ENCODE measurements at places on chromosomes 13 and 19.

- DNase-seq: no peak
Measured at GRCh38 chr13:51801631-51802099, 2.3 kb downstream of the DHRS12 start.

GRCh38 chr19:11418549-11419506 lies at the start of gene RGL3:
RGL3 (minus strand) TSS chr19:11419314; CDS start chr19:11419278, 36 bp downstream.
- no peak for DNase-seq

- no peak for DNase-seq
Measured at GRCh38 chr13:92403606-92404005, 823.0 kb upstream of the GPC6 start.

DNA sequence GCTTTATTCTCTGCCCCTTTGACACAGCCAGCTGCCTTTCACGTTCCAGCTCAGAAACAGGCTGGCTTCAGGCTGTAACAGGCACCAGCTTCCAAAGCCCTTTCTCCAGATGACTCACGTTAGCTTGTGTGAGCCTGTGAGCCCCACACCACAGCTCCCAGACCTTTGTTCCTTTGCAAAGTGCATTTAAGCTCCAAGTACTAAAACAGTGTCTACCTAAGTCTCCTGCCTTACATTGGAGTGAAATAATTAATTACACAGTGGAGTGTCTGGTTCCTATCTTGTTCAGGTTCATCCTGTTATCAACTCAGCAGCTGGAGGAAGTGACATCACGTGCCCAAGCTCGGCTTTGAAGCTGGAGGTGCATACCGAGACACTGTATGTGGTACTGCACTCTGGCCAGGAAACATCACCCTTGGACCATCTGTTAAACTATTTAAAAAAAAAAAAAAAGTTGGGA lies 475.8 kb downstream of the FOXO1 start:
- DNase-seq: peak; percentile 81

- DNase-seq: no peak
Measured at GRCh38 chr13:110485604-110486003, 75.9 kb downstream of the RAB20 start.

DNA sequence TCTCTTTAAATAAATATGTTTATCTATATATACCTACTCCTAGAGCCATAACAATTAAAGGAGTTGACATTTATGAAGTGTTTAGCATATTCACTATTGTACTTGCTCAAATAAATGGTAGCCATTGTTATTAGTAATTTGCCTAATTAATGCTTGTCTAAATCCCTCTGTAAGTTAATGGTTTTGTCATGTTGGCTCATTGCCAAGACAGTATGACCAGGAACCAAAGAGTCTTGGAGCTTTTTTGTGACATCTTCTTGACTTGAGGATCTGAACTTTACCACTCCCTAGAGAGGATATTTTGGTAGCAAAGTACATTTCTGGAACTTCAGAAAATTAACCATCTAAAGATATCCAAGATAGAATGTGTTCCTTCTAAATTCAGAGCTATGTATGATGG lies 15.5 kb downstream of the FRY start:
- DNase-seq: no peak

- DNase-seq: no peak
Measured at GRCh38 chr13:26626271-26626670, 68.8 kb downstream of the WASF3 start.

DNA sequence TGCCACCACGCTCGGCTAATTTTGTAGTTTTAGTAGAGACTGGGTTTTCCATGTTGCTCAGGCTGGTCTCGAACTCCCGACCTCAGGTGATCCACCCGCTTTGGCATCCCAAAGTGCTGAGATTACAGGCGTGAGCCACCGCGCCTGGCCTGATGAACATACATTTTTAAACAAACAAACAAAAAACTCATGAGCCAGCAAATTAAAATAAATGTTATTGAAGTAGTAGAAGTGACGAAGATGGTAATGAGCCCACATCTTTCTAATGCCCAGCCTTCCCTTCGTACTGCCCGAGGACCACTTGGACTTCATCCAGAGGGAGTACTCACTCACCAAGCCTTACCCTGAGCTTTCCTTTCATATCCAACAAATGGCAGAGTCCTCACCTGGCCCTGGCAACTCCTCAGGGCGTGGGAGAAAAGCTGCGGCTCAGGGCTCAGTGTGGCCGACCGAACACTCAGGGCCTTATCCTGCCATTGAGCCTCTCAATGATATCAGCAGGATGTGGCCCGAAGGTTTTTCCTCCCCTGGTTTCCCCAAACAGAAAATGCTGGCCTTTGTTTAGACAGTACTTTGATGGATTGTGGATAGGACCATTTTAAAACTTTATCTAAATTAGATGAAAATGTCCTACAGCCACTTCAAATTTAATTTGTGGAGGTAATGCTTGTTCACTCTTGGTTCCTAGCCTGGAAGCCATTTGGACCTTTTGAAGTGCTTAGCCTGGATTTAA lies 22.8 kb upstream of the ABCC4 start:
- no peak for DNase-seq

- DNase-seq: no peak
Measured at GRCh38 chr19:18601875-18602274, 4.7 kb downstream of the CRLF1 start.

- no peak for DNase-seq
Measured at GRCh38 chr13:69641773-69642172, 465.9 kb upstream of the ATXN8OS start.

DNA sequence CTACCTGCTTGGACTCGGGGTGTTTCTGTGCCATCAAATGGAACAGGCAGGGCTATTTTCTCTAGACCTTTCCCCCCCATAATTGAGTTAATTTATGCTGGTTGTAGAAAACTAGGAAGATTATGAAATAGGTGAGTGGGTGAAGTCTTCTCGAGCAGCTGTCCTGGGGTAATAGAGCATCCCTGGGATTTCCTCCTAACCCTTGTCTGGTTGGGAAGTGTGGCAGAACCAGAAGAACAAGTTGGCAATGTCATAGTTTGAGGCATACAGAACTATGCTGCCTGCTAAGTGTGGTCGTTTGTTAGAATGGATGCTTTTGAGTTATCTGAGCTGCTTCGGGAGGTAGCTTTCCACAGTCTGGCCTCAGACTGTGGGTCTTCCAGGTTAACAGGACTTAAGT lies 3.7 kb downstream of the GATAD2A start:
- no peak for DNase-seq

DNA sequence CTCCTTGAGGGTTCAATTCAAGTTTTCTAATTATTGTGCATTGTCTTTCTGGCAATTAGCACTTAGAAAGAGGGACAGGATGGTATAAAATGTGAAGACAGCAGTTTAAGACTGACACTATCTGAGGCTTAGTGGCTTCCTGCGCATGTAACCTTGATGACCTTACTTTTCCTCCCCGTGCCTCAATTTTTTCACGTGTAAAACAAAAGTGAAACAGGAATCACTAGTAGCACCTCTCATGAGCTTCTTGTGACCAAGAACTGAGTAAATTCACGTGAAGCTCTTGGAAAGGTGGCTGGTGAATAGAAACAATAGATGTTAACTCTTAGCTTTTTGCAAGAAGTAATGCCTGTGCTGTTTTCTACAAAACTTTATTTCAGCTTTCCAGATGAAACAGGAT lies 233.9 kb downstream of the LMO7 start:
- peak; percentile 59 for DNase-seq

DNA sequence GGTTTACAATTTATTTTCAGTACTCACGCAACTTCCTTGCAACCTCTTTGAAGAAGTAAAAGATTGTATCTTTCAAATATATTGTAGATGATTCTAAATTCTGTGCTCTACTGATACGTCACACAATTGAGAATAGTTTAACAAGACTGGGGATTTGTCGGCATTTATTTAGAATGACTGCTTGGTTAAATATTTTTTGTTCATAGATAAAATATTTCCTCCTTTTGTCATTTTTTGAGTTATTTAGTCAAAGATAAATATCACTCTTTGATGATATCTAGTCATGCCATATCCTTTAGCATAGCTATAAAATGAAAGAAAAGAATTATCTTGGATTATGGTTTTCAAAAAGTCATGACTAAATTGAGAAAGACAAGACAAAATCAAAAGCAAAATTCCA lies 2747.8 kb downstream of the PCDH9 start:
- no peak for DNase-seq

- no peak for DNase-seq
Measured at GRCh38 chr13:25752957-25753551, 298.8 kb downstream of the SHISA2 start.

DNA sequence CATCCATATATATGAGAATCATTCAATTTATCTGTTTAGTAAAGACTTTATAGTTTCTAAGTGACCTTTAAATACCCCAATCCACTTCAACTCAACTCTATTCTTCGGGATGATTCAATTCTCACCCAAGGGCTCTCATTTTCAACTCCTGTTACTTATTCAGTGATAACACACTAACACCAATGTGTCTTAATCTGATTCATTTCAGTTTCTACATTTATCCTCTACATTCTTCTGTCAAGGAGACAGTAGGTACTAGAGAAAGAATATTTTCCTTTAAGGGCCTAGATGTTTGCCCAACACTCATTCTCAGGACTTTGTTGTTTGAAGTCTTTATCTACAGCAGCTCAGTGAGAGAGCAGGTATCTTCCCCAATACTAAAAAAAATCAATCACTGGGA lies 7.1 kb downstream of the ARGLU1 start:
- DNase-seq: no peak

GRCh38 chr13:70388935-70389334 lies 280.7 kb upstream of the KLHL1 start:
- no peak for DNase-seq

- DNase-seq: no peak
Measured at GRCh38 chr19:28631961-28632360, 581.0 kb downstream of the UQCRFS1 start.

GRCh38 chr19:31054430-31054829 lies 294.8 kb downstream of the TSHZ3 start:
- DNase-seq: peak; percentile 41

- DNase-seq: no peak
Measured at GRCh38 chr19:51096473-51097165, 11.6 kb downstream of the CTU1 start.

GRCh38 chr13:53782488-53782961 lies 753.9 kb downstream of the OLFM4 start:
- DNase-seq: peak; percentile 9

DNA sequence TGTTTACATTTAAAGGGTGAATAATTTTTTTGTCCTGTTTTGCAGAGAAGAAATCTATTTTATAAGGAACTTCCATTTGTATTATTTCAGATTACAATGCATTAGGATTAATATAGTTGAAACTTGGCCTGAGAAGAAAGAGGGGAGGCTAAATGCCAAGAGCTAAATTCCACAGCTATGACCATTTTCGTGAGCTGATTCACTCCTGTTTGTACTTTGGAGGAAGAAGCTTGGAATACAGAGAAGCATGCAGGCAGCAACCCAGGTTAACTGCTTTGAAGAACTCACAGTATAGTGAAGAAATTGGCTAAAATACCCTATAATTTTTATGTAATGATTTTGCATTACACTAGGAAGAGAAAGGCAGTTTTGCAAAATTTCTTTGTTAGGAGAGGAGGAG lies 309.4 kb upstream of the KLF12 start:
- no peak for DNase-seq

DNA sequence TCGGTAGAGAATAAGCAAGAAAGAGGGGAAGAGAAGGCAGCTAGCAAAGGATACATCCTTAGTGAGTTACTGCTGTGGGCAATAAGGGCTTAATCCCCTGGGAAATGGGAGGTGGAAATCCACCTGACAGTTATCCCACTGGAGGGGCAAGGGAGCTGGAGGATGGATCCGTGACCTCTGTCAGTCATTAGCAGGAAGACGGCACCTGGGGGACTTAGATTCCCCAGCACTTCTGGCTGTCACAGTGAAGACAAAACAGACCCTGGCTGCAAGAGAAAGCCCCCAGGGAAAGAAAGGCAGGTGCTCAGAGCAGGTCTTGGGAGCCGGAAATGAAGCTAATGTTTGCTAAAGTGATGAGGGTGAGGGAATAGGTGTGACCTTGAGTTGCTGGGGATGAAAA lies 70.4 kb upstream of the MRI1 start:
- DNase-seq: no peak

- peak; percentile 42 for DNase-seq
Measured at GRCh38 chr19:41325947-41326706, 16.2 kb downstream of the CCDC97 start.

- no peak for DNase-seq
Measured at GRCh38 chr13:57675526-57675925, 44.0 kb downstream of the PCDH17 start.

DNA sequence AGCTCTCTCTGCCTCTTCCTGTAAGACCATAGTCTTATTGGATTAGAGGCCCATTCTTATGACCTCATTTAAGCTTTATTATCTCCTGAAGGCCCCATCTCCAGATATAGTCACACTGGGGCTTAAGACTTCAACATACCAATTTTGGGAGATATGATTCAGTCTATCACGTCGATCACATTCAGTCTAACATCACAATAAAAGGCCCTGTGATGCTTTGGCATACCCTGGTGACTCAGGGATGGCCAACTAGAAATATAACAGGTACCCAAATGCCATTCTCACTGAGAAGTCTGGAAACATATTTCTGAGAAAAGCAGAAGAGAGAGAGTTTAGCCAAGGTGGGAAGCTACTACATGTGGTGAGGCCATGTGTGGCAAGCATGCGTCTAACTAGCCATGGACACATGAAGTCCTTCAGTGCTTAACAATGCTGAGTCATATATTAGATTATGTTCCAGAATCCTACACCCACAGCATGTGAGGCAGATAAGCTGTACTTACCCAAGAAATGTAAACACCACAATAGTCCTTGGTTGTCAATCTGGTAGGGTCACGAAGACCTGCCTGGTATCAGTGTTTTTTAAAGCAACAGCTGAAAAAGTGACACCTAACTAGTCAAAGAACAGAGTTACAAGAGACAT lies 485.1 kb downstream of the FOXO1 start:
- no peak for DNase-seq

DNA sequence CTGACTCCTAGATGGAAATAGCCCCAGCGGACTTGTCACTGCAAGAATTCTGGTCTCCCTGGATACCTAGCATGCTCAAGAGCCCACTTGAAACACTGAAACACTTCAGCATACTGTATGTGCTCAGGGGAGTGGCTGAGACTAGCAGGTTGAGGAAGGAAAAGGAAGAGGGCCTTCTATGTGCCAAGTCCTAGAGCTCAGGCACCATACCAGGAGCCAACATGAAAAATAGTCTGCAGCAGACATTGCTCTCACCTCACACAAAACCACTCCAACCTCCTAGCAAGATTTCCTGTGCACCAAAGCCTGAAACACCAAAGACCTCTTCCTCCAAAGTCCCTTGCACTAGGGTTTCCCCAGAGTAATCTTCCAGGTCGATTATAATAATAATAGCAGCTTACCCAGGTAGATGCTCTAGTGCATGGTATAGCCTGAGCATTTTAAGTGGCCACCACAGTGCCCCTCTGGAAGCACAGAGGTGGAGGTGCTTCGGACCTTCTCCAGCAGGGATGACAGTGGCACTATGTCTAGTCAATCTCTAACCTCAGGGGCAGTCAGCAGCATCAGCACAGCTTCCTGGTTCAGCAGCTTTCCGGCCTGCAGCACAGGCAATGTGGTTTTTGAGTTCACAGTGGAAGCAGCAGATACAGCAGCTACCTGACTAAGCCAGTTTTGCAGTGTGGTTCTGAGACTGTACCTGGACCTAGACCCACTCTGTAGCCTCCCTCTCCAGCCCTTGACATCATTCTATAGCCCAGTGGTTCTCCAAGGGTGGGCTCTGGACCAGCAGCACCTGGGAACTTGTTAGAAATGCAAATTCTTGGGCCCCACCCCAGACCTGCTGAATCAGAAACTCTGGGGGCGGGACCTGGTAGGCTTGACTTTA lies 45.6 kb upstream of the UBE2L5 start:
- peak; percentile 77 for DNase-seq

- no peak for DNase-seq
Measured at GRCh38 chr13:74487091-74487722, 353.0 kb upstream of the KLF12 start.

- DNase-seq: no peak
Measured at GRCh38 chr13:110528911-110529310, 32.6 kb downstream of the RAB20 start.

Data from CD4-positive, alpha-beta T cell treated with Interleukin-17A for 1 hour (primary cell).